Suppressor macrophage treated with lipopolysaccharide for 4 hours (primary cell): ENCODE measurements at places on chromosomes 5 and 9.

DNA sequence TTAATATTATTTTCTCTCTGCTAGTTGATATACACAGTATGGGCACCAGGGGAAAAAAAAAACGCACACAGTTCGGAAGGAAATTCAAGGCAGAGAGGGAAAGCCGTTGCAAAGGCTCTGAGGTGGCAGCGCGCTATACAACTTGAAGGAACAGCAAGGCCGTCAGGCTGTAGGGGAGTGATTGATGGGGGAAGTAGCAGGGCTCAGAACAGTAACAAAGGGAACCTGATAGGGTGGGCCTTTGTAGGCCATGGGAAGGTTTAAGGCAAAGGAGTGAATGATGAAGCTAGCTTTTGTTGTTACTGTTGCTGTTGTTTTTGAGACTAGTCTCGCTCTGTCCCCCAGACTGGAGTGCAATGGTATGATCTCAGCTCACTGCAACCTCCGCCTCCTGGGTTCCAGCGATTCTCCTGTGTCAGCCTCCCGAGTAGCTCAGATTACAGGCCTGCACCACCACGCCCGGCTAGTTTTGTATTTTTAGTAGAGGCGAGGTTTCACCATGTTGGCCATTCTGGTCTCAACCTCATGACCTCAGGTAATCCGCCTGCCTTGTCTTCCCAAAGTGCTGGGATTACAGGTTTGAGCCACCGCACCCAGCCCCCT, 27.0 kb downstream of the AQP7 start:
- DNase-seq, result peak; percentile 3

- DNase-seq, result no peak
Measured at GRCh38 chr5:173015598-173016455, 32.3 kb downstream of the ATP6V0E1 start.

- no peak for DNase-seq
Measured at GRCh38 chr5:108059334-108059733, 322.6 kb downstream of the FBXL17 start.

DNA sequence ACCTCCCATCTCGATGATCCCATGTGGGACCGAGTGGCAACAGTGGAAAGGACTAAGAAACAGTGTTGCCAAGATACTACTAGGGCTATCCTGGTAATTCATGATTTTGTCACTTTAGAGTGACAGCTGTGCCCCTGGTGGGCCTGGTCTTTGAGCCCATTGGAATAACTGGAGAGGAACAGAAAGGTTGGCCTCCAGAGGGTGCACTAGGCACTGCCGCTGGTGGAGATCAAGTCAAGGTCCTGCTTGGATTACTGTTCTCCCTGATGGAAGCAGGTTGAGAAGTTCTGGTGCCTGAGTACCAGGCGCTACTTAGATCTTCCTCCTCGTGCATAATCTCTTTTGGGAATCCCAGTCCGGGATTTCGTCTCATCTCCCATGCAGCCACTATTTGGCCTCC, 129.6 kb downstream of the SEC61B start:
- no peak for DNase-seq

DNA sequence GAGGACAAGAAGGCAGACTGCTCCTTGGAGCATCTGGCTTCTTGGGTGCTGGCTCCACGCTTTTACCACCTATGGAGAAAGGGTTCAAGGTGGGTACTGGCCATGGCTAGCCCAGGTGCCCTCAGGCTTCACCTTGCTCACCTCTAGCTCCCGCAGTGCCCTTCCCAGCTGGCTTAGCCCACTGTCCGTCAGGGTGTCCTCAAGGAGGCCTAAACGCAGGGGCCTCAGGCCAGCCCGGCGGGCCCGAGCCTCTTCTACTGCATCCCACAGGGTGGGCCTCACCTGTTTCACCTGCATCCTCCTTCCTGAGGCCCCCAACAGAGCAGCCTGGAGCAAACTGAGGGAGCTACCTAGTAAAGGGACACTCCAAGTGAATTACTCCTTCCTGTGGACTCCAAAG, 9.1 kb downstream of the SLC35A4 start:
- no peak for DNase-seq

- no peak for DNase-seq
Measured at GRCh38 chr9:133090187-133090586, 28.4 kb downstream of the CEL start.

- no peak for DNase-seq
Measured at GRCh38 chr9:81373294-81373693, 316.1 kb downstream of the TLE1 start.

DNA sequence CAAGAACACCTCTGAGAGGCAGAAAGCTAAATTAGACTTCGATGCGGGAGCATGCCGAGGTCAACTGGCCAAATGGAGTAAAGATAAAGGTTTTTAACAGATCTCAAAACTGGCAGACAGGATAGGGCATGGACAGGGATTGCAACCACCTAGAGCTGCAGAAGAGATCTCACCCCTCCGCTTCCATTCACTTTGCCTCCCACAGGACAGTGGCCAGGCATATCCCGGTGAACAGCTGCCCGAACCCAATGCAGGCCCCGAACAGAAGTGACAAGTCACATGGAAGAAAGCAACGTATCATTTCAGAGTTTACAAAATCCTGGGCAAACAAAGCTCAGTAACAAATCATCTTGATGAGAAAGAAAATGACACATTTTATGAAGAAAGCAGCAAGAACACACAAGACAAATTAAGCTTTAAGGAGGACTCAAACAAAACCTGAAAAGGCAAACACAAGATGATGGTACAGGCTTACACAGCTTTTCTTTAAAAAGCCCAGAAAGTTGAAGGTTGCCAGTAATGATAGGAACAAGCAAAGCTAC, 18.4 kb downstream of the RNF130 start:
- DNase-seq, result no peak

- DNase-seq, result no peak
Measured at GRCh38 chr9:71108937-71109336, 12.5 kb downstream of the TRPM3 start.

DNA sequence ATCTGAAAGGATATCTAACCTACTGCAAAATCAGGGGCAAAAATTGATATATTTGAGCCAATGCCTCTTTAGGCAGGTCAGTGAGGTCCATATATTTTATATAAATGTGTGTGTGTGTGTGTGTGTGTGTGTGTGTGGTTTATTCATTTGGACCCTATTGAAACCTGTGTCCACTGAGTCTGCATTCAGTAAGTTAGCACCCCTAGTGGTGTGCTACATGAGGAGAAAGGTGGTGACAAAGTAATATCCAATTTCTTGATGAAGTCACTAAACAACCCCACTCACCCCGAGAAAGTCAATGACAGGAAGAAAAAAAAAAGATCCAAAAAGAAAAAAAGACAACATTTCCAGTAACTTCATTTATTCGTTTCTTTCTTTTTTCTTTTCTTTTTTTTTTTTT, 4.1 kb downstream of the FBXW11 start:
- no peak for DNase-seq

DNA sequence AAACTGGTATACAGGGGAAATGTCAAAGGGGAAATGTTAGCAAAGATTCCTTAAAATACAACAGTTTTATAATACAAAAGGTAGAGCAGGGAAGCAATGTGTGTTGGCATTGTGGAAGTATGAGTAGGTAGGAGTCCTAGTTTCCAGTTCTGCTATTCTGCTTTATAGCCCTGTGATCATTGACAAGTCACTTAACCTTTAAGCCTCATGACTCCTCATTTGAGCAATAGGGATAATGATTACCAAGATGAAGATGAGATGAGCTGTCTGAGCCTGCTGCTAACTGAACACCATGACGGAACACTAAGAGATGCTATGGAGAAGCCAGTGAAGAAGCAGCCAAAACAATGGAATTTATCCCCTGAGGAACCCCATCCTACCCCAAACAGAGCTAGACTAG, 251.7 kb downstream of the PAPPA start:
- DNase-seq, result peak; percentile 50

- DNase-seq, result no peak
Measured at GRCh38 chr5:154576429-154576806, 98.4 kb upstream of the HAND1 start.

GRCh38 chr5:119302449-119302848, 53.4 kb upstream of the TNFAIP8 start:
- DNase-seq, result no peak

DNA sequence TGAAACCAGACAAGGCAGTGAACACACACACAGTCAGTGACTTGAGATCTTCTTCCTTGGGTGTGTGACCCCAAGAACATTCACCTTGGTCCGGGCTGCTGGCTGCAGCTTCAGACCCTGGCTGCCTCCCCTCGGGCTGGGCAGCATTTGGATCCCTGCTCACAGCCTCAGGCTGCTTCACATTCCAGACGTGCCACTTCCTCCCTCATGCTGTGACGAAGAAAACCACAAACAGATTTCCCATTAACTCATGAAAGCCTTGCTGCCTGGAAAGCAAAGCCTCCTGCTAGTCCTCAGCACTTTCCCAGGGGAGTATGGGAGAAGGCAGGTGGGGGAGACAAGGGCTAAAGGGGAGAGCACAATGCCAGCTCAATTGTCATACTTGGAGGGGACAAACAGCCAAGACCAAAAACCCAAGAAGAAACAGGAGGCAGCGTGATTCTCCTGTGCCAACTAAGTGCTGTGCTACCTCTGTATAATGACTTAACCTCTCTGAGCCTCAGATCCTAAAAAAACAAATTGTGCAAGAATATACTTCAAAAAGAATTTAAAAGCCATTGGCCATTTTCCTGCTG, 594.6 kb upstream of the BRINP1 start:
- no peak for DNase-seq

GRCh38 chr5:176844706-176845391, 34.5 kb downstream of the UNC5A start:
- no peak for DNase-seq

DNA sequence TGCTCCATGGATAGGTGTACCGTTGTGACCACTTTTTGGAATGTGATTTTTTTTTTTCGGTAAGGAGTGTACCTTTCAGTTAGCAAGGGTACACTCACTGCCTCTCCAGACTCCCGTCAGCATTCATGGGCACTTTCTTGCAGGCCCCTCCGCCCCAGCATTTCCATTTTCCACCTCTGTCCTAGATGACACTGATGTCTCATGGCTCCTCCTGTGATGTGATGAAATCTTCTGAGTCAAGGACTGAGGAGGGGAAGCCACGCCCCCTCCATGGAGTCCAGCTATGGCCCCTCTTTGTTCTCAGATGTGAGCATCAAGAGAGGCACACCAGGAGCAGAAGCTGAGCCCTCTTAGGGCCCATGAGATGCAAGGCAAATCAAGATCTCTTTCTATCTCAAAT, 61.8 kb downstream of the CTSL start:
- DNase-seq, result peak; percentile 48

DNA sequence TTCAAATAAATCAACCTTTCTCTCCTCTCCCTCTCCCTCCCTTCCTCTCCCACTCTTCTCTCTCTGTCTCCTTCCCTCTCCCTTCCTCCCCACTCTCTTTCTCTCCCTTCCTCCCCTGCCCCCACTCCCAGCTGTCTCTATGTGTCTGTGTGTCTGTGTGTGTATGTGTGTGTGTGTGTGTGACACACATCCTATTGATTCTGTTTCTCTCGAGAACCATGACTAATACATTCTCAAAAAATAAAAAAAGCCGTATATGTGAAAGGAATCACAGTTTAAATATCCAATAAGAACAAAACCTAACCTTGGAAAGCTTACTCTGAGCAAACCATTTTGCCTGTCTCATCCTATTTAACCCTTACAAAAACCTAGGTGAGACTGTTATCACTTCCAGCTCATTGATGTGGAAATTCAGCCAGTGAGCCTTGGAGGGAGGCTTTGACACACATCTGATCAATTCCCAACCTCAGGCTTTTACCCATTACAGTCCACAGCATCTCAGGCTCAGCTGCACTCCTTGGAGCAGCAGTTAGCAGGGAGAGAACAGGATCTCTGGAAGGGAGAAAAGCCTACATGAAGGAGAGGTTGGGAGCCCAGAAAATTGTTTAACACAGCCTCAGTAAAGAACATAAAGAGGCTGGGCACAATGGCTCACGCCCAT, 8.3 kb downstream of the HSD17B3 start:
- no peak for DNase-seq

- no peak for DNase-seq
Measured at GRCh38 chr9:91234523-91234922, 127.2 kb downstream of the AUH start.

GRCh38 chr9:9392755-9393154, 1220.0 kb downstream of the PTPRD start:
- DNase-seq, result no peak

DNA sequence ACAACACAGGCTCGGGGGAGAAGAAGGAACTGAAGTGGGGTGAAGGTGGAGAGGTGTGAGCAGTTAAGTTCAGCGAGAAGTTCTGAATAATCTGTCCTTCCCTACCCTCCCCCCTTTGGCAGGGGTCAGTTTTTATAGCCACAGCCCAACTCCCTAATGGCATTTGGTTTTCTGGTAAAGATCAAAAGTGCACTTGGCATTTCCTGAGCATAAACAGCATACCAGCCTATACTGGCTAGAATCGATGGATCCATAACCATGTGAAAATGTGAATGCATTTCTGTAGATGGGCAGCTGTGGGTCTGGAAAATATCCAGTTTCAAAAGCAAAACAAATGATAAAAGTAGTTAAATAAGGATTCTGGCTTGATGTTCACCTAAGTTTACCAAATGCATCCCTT, 410.9 kb downstream of the PLK2 start:
- DNase-seq, result no peak

- DNase-seq, result peak; percentile 54
Measured at GRCh38 chr5:14706615-14707021, 42.1 kb downstream of the OTULIN start.

- DNase-seq, result no peak
Measured at GRCh38 chr9:134171316-134172197, 7.2 kb upstream of the RNU6ATAC start.

DNA sequence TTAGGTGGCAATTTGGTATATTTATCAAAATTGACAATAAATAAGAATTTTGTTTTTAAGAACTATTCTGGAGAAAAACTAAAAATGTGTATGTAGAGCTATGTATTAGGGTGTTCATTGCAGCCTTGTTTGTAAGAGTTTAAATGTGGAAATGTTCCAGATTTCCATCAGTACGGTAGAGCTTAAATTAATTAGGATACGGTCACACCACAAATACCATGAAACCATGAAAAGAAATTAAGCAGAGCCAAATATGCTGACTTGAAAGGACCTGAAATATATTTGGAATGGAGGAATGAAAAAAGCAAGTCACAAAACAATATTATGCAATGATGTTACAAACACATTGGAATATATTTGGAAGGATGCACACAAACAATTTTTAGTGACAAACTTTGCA, 64.6 kb downstream of the ACTBL2 start:
- DNase-seq, result no peak

GRCh38 chr5:55997742-55998351, 3.1 kb upstream of the IL6ST start:
- peak; percentile 72 for DNase-seq

GRCh38 chr5:56827049-56827448, 11.7 kb downstream of the MAP3K1 start:
- no peak for DNase-seq

DNA sequence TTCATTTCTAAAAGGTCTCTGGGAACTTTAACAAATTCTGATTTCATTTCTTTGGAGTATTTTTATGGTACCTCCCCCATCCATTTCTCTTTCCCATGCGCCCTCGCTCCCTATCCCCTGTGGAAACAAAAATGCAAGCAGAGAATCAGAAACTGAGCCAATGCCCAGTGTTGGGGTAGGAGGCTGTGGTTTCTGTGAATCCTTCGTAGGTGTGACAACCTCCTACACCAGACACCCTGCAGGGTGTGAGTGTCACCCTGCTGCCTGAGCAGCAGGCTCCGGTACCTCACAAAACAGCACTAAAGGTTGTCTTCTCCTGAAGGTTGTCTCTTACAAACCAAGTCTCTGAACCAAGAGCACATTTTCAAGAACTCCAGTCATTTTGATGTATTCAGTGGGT, 103.8 kb upstream of the CTSL start:
- DNase-seq, result no peak

- DNase-seq, result no peak
Measured at GRCh38 chr9:21806644-21807043, 4.2 kb downstream of the MTAP start.
